Stimulated activated CD8-positive, alpha-beta memory T cell treated with anti-CD3 and anti-CD28 coated beads, Interleukin-4, amount 100 ng/mL, for 4 hours (primary cell): ENCODE measurements at places on chromosomes 5 and 9.
A peak's percentile ranks its signal among the peaks of the same experiment; 100 is the strongest.

GRCh38 chr9:136505406-136506403 lies 22.9 kb upstream of the SEC16A start:
- DNase-seq: no peak

GRCh38 chr5:136249678-136250266 lies 56.8 kb upstream of the SMIM32 start:
- no peak for DNase-seq

DNA sequence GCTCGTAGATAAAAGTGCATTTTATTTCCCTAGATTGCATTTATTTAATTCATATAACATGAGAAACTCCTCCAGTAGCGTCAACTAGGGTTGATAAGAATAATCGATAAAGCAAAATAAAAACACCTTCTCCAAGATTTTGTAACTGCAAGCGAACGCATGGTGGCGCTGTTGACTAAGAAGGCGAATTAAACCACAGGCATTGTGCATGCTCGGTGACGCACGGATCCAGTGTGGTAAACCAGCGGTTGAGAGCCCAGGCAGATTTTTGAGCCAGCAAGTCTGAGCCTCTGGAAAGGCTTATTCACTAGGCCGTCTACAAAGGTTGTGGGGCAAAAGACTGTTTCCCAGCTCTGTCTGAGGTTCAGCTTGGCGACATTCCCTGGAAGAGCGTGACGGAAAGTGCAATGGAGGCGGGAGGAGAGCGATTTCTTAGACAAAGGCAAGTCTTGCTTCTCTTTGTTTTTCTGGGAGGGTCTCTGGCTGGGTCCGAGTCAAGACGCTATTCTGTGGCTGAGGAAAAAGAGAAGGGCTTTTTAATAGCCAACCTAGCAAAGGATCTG lies at the start of gene PCDHB3:
Gene PCDHB3, plus strand, starts transcription at position 231 of the 563 bp plus-strand sequence. Its CDS starts 177 bp downstream, at position 408.
- DNase-seq: no peak

GRCh38 chr9:71729816-71730526 lies 38.3 kb downstream of the CEMIP2 start:
- DNase-seq: no peak

DNA sequence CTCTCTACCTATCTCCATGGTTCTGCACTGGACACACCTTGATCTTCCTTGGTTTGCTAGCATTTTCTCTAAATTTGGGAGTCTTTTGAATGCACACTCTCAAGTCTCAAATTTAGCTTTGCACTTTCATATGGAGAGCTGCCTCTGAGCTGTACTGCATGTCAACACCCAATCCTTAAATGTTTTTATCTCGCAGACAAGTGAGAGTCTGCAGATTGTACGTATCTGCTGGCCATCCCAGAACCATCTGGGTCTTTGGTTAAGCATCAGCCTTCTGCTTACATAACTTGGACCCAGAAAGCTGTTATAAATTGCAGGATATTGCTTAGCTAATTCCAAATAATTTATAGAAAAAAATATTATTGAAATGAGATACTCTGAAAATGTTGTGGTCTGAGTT lies 111.4 kb upstream of the GRAMD2B start:
- no peak for DNase-seq

GRCh38 chr9:91546574-91546973 lies 122.9 kb upstream of the NFIL3 start:
- no peak for DNase-seq

- DNase-seq: peak; percentile 52
Observed at GRCh38 chr9:131762356-131762932, 22.6 kb upstream of the RAPGEF1 start.

DNA sequence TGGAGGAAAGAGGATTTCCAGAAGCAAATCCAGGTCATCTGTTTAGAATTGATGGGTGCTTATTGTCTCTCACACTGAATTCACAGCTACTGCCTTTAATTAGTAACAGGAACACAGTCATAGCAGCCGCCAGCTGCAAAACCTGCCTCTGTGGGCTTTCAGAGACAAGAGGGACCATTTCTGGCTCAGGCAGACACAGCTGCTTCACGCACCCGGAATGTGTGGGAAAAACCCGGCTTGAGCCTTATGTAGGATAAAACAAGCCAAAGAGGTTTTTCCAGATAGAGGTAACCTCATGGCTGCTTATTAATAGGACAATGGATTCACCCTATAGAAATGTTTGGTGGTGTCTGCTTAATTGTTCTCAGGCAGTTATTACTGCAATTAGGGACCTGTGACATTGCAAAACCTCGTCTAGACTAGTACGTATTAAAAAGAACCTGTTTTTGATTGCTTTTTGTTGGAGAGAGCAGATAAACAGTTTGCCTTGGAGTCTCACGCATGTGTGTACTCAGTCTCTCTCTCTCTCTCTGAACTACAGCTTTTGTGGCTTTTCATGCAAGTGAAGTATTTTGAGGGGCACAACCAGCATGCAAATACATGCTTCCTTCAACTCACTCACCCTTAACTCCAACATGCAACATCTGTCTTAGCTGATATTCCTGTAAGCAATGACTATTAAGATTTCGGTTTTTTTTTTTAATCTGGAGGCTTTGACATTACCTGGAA lies 302.7 kb downstream of the PLK2 start:
- DNase-seq: no peak

- DNase-seq: no peak
Observed at GRCh38 chr5:63963926-63964325, 1.7 kb upstream of the HTR1A start.

GRCh38 chr9:6889868-6890267 lies 132.1 kb downstream of the KDM4C start:
- DNase-seq: no peak

DNA sequence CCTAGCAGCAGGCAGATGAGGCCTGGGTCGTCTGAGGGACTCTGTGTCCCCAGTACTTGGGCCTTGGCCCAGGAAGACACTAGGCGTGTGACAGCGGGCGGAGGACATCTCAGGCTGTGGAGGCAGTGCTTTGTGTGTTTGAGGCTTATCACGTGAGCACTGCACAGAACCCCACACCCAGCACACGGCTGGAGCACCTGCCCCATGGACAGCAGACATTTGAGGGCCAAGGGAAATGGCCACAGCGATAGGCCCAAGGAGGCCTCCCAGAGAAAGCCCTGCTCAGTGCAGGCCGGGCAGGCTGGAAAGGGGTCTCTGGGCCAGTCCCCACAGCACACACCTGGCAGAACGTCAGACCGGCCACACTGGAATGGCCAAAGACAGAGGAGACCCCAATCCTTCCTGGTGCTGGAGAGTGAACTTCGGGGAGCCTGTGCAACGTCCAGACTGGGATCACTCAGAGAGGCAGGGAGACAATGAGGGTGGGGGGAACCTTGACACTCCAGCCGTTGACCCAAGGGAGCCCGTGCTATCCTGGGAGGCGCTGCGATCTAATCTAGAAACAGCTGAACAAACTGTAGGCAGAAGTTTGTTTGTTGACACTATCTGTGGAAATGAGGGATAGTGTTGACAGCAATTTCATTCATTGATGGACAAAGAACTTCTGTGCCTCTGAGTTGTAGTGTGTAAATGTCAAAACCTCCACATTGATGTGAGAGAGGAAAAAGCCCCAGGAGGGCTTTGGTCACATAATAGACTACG lies 19.6 kb upstream of the FLT4 start:
- no peak for DNase-seq

- no peak for DNase-seq
Observed at GRCh38 chr9:107142896-107143603, 140.0 kb upstream of the RAD23B start.

- no peak for DNase-seq
Observed at GRCh38 chr9:100869326-100869725, 159.2 kb upstream of the PLPPR1 start.

DNA sequence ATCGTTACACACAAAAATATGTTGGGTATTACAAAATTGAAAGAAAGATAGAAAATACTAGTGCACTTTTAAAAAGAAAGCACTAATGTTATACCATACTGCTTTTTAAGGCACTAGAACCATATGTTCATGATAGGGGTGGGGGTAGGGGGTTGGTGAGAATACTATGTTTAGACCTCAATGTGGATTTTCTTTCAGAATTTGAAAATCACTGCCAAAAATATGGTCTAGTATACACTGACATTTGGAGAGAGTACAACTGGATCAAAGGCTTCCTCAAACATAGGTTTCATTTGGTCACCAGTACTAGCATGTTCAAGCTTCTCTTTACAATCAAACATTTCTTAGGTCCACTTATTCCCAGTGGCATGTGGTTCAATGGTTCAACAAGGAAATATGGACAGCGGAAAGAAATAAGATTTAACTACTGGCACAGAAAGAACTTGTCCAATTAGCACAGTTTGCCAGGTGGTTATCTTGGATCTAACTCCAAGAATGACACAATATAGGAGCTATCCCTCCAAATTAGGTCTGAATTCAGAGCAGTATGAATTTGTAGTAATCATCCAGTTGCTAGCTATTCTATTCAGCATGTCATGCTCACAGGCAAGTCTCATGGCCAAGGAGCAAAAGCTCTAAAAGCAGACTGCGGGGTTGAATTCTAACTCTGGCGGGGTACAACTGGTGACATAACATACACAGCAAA lies 139.3 kb downstream of the SLC24A2 start:
- DNase-seq: no peak

DNA sequence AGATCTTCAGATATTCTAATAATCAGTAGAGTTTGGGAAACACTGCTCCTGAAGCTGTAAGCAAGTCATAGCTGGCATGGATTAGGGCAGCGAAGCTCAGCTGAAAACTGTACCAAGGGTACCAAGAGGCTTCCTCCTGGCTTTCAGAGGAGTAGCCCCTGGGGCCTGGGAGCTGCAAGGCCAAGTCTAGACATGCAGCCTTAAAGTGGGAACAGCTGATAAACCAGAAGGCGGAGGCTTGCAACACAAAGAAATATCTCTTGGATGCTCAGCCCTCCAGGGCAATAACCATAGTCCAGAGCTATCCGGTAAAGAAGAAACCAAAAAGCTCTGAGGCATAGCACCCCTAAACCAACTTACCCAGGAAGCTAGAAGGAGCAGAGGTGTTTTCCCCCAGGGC lies 51.5 kb downstream of the MRPS30 start:
- no peak for DNase-seq

GRCh38 chr5:167905919-167906853 lies 385.3 kb upstream of the WWC1 start:
- DNase-seq: no peak

DNA sequence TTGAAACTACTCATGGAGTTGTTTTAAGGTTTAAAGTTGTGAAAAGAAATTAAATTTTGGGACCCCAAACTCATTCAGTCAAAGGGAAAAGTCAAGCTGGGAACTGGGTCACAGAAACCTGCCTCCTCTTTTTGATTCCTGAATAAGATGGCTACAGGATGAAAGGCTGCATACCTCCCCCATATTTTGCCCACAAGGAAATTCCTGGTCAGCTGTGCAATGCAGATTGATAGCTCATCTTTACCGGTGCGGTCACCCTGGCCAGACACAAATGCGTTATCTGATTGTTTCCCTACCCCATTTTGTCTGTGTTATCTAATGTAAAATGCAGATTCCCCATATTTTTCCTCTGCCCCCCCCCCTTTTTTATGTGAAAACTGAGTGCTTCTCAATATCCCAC lies 1.3 kb downstream of the HAVCR2 start:
- no peak for DNase-seq

DNA sequence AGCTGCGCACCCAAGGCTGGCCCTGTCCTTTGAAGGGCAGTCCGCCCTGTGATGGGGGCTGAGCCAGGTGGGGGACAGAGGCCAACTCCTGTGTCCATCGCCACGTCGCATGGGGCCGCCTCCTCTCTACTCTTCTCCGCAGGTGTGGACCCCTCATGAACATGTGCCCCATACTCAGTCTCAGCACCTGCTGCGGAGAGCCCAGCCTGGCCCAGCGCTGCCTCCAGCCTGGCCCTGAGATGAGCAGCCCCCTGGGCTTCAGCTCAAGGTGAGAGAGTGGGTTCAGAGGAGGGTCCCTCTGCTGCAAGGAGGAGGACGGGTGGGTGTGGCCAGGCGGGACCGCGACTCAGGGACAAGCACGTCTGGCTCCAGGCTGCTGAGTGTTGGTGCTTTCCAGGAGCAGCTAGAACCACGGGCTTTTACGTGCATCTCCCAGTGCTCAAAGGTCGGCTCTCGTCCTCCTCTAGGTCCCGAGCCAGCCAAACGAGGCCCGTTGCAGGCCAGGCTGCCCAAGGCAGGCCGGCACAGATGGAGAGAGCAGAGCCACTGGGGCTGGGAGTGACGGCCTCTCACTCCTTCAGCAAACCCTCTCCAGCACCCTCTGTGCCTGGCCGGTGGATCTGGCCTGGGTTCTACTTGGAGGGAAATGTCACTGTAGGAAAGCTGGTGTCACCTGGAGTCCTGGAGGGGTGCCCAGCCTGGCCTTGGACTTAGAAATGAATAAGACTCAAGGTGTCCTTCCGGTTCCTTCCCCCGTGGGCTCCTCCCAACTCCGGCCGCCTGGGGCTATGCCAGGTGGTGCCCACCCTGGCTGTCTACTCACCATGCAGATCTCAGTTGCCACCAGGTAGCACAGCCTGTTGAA lies 48.9 kb upstream of the RNF130 start:
- DNase-seq: no peak

GRCh38 chr5:133361922-133362321 lies 250.4 kb downstream of the FSTL4 start:
- DNase-seq: no peak

DNA sequence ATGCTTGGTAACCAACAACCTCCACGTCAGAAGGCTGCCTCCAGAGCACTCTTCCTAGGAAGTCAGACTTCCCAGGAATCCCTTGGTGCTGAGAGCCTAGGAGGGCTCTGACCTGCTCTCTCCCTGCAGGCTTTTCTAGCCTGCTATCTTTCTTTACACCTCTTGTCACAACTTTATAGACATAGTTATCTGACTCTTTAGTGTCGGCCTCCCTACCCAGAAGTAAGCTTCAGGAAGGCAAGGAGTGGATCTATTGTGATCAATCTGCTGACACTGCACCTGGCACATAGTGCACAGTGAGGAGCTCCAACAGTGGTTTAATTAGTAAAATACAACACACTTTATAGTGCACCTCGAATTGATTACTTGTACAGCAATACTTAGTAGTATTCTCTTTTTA lies 2.3 kb downstream of the AFAP1L1 start:
- DNase-seq: no peak

- no peak for DNase-seq
Observed at GRCh38 chr5:56327809-56328208, 94.7 kb upstream of the ANKRD55 start.

DNA sequence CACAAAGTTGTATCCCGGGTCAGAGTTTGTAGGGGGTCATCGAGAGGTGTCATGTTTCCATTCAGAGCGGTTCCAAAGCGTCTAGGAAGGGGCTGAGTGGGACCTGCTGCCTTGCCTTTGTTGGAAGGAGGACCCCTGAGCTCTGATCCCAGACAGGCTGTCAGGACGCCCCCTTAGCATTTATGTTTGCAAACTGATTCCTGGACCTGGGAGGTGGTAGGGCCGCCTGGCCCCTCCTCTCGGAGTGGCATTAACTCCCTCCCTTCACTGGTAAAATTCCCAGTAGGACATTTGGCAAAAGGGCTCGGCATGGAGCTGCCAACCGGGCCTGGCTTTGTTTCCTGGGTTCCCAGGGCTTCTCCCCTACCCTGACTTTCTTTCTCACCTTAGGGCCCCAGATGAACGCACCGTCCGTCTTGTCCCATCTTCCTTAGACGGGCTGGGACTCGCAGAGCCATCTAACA lies 2.5 kb downstream of the JADE2 start:
- DNase-seq: no peak

- no peak for DNase-seq
Observed at GRCh38 chr5:170623576-170624181, 119.9 kb downstream of the KCNIP1 start.

- DNase-seq: no peak
Observed at GRCh38 chr9:124220946-124221451, 36.8 kb upstream of the NEK6 start.

- DNase-seq: no peak
Observed at GRCh38 chr5:149432376-149432775, 53.3 kb upstream of the IL17B start.
